Activated CD8-positive, alpha-beta T cell treated with anti-CD3 and anti-CD28 coated beads, Interleukin-2, amount 10 ng/mL, durations not matched to agents 7 days and 5 days (primary cell): ENCODE measurements at places on chromosomes 7 and 10. TPM values are rescaled to one million over a fixed set of nuclear protein-coding genes. Genes with fewer than 3 reads are reported as not detected.

ALOX5 gene
- 9.7 TPM for total RNA-seq

DNA sequence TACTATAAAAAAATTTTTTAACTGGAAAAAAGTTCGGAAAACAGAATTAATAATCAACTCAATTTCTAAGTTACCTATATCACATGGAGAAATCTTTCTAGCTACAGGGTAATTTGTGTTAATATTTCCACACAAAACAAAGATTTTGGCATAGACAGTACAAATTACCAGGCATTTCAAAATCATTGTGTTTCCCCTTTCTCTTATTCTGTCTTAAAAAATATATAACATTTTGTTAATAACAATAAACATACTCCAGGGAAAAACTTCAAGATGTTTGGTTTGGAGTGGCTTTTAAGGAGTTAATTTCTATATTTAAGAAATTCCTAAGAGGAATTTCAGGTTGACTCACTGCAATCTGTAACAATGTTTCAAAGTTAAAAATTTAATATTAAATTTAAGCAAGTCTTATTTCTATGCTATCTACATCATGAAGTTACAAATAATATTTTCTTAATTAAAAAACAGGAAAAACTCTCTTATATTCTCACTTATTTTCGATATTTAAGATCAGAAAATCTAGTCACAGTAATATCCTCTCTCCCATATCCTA is 132.6 kb downstream of the NRBF2 start:
- DNase-seq, result no peak
- no peaks in the 10 kb centered on the region for H3K27me3 ChIP-seq

LRRN3 gene
- total RNA-seq, result 204 TPM

DNA sequence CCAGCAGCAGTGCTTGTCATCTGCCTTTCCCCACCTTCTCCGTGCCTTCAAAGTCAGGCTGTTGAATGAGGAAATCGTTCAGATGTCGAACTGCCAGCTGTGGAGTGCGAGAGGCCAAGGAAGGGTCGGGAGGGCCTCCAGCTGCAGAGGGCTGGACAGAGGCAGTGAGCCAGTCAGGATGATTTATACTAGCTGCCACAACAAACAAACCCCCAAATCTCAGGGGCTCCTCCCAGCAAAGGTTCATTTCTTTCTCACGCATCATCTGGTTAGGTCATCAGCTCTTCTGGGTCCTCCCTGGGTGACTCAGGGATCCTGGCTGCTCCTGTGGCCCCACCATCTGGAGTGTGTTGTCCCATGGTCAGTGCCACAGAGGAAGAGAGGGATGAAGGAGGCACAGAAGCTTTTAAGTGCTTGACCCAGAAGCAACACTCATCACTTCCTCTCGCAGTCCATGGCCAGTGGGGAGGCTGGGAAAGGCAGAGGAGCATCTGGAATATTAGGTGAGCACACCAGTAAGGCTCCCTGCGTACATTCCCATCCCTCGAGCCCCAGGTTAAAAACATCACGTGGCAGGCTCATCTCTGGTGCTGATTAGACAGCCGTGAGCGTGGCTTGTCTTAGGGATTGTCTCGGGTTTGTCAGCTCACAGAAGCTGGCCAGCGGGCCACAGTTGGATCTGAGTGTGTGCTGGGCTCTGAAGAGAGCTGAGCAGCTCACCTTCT is 140.7 kb downstream of the RGS10 start:
- DNase-seq, result no peak
- H3K4me1 ChIP-seq, result no peaks in the 10 kb centered on the region
- H3K27me3 ChIP-seq, result no peaks in the 10 kb centered on the region
- H3K27ac ChIP-seq, result no peak overlapping the region
- H3K4me3 ChIP-seq, result no peak overlapping the region

DNA sequence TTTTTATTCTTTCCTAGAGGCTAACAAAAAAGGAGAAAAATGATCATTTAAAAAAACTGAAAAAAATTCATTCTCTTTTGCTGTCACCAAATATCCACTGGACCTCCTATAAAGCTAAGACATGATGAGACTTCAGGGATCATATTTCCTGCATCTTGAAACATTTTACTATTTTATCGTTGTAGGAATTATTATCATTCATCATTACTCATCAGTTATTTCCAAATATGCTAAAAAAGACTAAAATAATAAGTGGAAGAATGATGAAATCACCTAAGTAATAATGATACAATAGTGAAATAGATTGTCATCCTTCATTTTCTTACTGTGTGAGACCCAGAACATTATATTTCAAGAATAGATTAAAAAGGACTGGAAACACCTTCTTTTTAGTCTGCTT is 28.3 kb downstream of the TAF3 start:
- no peak for DNase-seq
- no peaks in the 10 kb centered on the region for H3K4me1 ChIP-seq
- no peaks in the 10 kb centered on the region for H3K27me3 ChIP-seq

DNA sequence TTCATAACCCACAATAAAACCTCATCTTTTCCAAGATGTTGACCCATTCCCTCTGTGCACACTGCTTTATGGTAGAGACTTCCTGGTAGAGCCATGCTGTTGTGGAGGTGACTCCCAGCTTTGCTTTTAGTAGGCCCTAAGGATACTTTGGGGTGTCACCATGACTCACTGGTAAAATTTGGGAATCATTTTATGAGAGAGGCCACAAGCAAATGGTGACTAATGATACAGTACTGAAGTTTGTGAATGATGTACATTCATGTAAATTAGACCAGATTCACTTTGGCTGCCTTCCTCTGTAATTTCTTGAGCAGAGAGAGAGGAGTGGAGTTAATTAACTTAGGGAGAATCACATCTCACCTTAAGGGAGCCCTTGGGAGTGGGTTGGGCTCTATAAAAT is 686.5 kb downstream of the LRMDA start:
- H3K36me3 ChIP-seq, result no peaks in the 10 kb centered on the region
- H3K4me3 ChIP-seq, result no peak overlapping the region
- no peak overlapping the region for H3K27ac ChIP-seq
- H3K27me3 ChIP-seq, result no peaks in the 10 kb centered on the region
- DNase-seq, result no peak

NKX6-2 gene
- total RNA-seq, result not detected

- no peaks in the 10 kb centered on the region for H3K36me3 ChIP-seq
- H3K4me3 ChIP-seq, result no peak overlapping the region
- H3K27ac ChIP-seq, result no peak overlapping the region
- no peak for DNase-seq
- H3K27me3 ChIP-seq, result peaks cover 6% of the 10 kb centered on the region
These were observed 5.8 kb downstream of the KNDC1 start for GRCh38 chr10:133165556-133166503.

GRCh38 chr10:77247031-77247990 is 390.3 kb downstream of the KCNMA1 start:
- H3K36me3 ChIP-seq, result no peaks in the 10 kb centered on the region
- H3K27me3 ChIP-seq, result peaks cover 1% of the 10 kb centered on the region
- no peak overlapping the region for H3K27ac ChIP-seq
- no peaks in the 10 kb centered on the region for H3K4me1 ChIP-seq
- DNase-seq, result no peak
- no peak overlapping the region for H3K4me3 ChIP-seq

SRRM3 gene
- total RNA-seq, result not detected

DNA sequence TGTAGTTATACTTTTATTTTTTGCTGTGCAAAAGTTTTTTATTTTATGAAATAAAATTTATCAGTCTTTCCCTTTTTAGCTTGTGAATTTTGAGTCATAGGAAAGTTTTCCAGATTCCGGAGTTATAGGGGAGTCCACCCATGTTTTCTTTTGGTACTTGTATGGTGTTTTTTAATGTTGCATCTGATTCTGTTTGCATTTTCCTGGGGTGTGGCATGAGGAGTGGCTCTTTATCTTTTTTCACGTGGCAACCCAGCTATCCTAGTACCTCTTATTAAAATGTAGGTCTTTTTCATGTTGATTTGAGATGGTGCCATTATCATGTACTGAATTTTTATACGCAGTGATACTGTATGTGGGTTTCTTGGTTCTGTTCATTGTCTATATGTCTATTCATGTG is 19.7 kb downstream of the EXOC6 start:
- H3K27ac ChIP-seq, result no peak overlapping the region
- peaks cover 4% of the 10 kb centered on the region for H3K4me1 ChIP-seq
- H3K27me3 ChIP-seq, result no peaks in the 10 kb centered on the region
- no peak overlapping the region for H3K4me3 ChIP-seq

PNLIPRP2 gene
- total RNA-seq, result not detected

NODAL gene
- not detected for total RNA-seq

DNA sequence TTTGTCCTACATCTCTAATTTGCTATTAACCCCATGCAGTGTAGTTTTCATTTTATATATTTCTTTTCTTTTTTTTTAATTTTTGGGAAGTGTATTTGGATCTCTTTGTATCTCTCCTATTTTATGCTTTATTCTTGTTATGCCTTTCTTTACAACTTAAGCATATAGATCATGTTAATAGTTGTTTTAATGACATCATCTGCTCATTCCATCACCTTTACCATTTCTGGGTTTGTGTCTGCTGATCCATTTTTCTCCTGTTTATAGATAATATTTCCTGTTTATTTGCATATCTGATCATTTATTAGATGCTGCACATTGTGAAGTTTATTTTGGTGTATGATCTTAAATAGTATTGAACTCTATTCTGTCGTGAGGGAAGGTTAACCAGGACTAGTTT is 13.7 kb downstream of the COPG2 start:
- no peak for DNase-seq
- H3K4me1 ChIP-seq, result peaks cover 2% of the 10 kb centered on the region
- H3K36me3 ChIP-seq, result peaks cover 9% of the 10 kb centered on the region
- H3K4me3 ChIP-seq, result no peak overlapping the region
- H3K27ac ChIP-seq, result no peak overlapping the region

TMEM229A gene
- not detected for total RNA-seq

EZH2 gene
- 115 TPM for total RNA-seq

DNTT gene
- total RNA-seq, result not detected

DNA sequence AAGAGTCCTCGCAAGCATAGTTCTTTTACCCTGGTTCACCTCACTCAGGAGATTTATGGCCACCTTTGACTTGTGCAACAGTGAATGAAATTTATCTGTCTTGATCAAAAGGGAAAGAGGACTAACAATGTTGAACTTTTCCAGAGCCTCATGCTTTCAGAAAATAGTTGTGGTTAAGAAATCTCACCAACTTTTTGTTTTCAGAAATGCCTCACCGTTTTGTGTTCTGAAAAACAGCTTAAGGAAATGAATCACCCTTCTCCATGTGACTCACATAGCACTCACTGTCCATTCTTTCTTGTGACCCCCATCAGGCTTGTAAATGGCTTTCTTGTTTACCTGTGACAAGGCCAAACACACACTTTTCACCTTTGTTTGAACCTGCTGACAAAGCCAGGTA is 148.6 kb upstream of the FAM3C start:
- DNase-seq, result no peak
- peaks cover 17% of the 10 kb centered on the region for H3K36me3 ChIP-seq
- H3K4me1 ChIP-seq, result peaks cover 35% of the 10 kb centered on the region
- H3K27me3 ChIP-seq, result no peaks in the 10 kb centered on the region
- H3K4me3 ChIP-seq, result no peak overlapping the region
- peak overlapping the region; percentile 64 for H3K27ac ChIP-seq

RNLS gene
- total RNA-seq, result 3.3 TPM

GRCh38 chr7:134371536-134371935 is 54.8 kb upstream of the SLC35B4 start:
- H3K27me3 ChIP-seq, result peaks cover 23% of the 10 kb centered on the region
- H3K4me1 ChIP-seq, result no peaks in the 10 kb centered on the region
- H3K36me3 ChIP-seq, result no peaks in the 10 kb centered on the region
- DNase-seq, result no peak
- H3K27ac ChIP-seq, result no peak overlapping the region
- no peak overlapping the region for H3K4me3 ChIP-seq

DNA sequence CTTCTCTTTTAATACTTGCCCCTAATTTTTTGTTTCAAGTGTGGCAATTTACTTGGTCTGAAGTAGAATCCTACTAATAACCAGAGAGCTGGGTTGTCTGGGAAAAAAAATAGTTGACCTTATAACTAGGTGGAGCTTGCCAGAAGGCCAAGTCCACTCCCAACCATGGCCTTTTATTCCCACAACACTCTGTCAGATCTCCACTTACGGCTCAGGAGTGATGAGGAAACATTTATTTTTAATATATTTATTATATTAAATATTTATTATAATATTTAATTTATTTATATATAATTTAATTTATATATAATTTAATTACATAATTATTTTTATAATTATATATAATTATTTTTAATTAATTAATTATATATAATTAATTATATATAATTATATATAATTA is 58.8 kb downstream of the TSPAN12 start:
- H3K4me3 ChIP-seq, result no peak overlapping the region
- H3K4me1 ChIP-seq, result no peaks in the 10 kb centered on the region
- DNase-seq, result no peak
- H3K27me3 ChIP-seq, result peaks cover 3% of the 10 kb centered on the region

GRCh38 chr7:37421861-37422500 is 26.7 kb downstream of the ELMO1 start:
- H3K36me3 ChIP-seq, result no peaks in the 10 kb centered on the region
- no peaks in the 10 kb centered on the region for H3K4me1 ChIP-seq
- DNase-seq, result no peak

GRCh38 chr7:98836811-98837629 is 32.8 kb downstream of the TMEM130 start:
- DNase-seq, result peak; percentile 35
- H3K4me3 ChIP-seq, result no peak overlapping the region
- peaks cover 2% of the 10 kb centered on the region for H3K27me3 ChIP-seq
- H3K36me3 ChIP-seq, result no peaks in the 10 kb centered on the region

DNA sequence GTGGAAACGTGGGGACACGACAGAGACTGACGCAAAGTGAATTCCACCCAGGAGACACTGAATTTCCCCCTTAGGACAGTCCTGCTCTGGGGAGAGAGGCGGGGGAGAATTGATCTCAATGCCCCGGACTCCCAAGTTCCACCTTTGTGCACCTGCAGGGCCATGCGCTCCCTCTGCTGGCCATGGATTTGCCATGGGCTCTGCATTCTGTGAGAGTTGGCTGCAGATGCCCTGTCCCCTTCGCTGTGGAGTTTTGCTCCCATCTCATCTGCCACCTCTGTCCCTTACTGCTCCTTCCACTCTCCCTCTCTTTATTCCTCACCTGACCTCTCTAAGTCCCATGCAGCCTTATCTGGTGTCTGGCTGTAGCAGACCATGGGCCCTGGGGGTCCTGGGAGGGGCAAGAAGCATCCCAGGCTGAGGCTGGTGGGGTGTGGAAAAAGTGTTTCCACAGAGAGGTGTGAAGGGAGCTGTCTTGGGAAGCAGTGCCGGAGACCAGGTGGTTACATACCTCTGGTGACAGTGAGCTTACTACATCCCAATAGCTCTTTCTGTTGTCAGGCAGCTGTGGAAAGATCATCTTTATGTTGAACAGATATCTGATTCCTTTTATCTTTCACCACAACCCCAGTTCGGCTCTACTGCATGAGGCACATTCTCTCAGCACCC is 14.3 kb downstream of the GHRHR start:
- peak; percentile 47 for DNase-seq
- H3K27me3 ChIP-seq, result peaks cover 13% of the 10 kb centered on the region
- peaks cover 5% of the 10 kb centered on the region for H3K4me1 ChIP-seq
- H3K4me3 ChIP-seq, result no peak overlapping the region
- H3K27ac ChIP-seq, result no peak overlapping the region
- no peaks in the 10 kb centered on the region for H3K36me3 ChIP-seq

SLC13A4 gene
- not detected for total RNA-seq

- no peaks in the 10 kb centered on the region for H3K27me3 ChIP-seq
- H3K27ac ChIP-seq, result no peak overlapping the region
- H3K4me3 ChIP-seq, result no peak overlapping the region
- DNase-seq, result no peak
- H3K4me1 ChIP-seq, result no peaks in the 10 kb centered on the region
- H3K36me3 ChIP-seq, result no peaks in the 10 kb centered on the region
These were observed 126.1 kb upstream of the GRB10 start for GRCh38 chr7:50908628-50909290.

MYO3A gene
- not detected for total RNA-seq

- H3K4me1 ChIP-seq, result no peaks in the 10 kb centered on the region
- no peak for DNase-seq
- H3K27me3 ChIP-seq, result peaks cover 3% of the 10 kb centered on the region
- H3K4me3 ChIP-seq, result no peak overlapping the region
- no peaks in the 10 kb centered on the region for H3K36me3 ChIP-seq
- no peak overlapping the region for H3K27ac ChIP-seq
These were observed 191.3 kb upstream of the PODXL start for GRCh38 chr7:131747658-131748232.
